Gastrocnemius medialis (tissue), 4 donors: ENCODE measurements at places on chromosomes 5 and 9. TPM values are rescaled to one million over a fixed set of nuclear protein-coding genes. Genes with fewer than 3 reads are reported as not detected.

DNA sequence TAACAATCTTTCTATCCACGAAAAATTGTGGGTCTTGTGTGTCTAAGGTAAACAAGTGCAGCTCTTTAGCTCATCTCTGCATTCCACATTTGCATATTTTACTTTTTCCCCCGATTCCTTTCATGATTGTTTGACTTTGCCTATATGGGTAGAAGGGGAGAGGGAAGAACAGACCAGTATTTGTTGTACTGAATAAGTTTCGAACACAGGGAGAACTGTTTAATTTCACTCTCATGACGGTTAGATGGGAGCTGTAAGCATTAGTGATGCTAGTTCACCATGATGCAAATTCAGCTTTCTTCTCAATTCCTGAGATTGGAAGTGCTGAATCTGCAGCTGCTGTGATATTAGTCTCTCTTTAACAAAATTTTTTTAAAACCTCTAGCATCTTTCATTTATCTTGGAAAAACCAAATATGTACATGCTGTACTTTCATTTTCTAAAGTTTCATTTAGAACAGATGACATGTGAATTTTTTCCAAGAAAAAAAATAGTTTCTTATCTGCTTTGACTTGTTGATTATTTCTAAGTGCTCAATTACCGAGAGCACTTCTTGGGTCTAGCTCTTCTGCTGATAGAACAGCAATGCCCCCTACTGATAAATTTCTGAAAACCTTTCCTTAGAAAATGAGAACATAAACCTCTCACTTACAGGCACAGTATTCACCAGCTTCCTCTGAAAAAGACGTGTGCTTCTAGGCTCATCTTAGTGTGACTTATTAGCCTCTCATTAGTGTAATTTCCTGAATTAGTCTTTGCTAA is 149.5 kb downstream of the BAAT start:
- no peaks in the 10 kb centered on the region for H3K36me3 ChIP-seq
- no peaks in the 10 kb centered on the region for H3K4me1 ChIP-seq
- no peaks in the 10 kb centered on the region for H3K27me3 ChIP-seq
- H3K4me3 ChIP-seq: no peak overlapping the region
- H3K27ac ChIP-seq: no peak overlapping the region

- no peaks in the 10 kb centered on the region for H3K27me3 ChIP-seq
- H3K27ac ChIP-seq: no peak overlapping the region
- H3K4me1 ChIP-seq: no peaks in the 10 kb centered on the region
- no peaks in the 10 kb centered on the region for H3K36me3 ChIP-seq
Observed at GRCh38 chr5:166058660-166059059, 2232.8 kb upstream of the WWC1 start.

GRCh38 chr9:134738869-134739659 is 97.5 kb downstream of the COL5A1 start:
- no peak overlapping the region for H3K27ac ChIP-seq
- peak; percentile 48 for DNase-seq
- H3K27me3 ChIP-seq: peaks cover 7% of the 10 kb centered on the region
- H3K4me3 ChIP-seq: no peak overlapping the region

- H3K36me3 ChIP-seq: no peaks in the 10 kb centered on the region
- no peak overlapping the region for H3K27ac ChIP-seq
- no peak for DNase-seq
- no peaks in the 10 kb centered on the region for H3K4me1 ChIP-seq
- no peak overlapping the region for H3K4me3 ChIP-seq
Observed at GRCh38 chr5:1769752-1770442, 29.7 kb downstream of the MRPL36 start.

DNA sequence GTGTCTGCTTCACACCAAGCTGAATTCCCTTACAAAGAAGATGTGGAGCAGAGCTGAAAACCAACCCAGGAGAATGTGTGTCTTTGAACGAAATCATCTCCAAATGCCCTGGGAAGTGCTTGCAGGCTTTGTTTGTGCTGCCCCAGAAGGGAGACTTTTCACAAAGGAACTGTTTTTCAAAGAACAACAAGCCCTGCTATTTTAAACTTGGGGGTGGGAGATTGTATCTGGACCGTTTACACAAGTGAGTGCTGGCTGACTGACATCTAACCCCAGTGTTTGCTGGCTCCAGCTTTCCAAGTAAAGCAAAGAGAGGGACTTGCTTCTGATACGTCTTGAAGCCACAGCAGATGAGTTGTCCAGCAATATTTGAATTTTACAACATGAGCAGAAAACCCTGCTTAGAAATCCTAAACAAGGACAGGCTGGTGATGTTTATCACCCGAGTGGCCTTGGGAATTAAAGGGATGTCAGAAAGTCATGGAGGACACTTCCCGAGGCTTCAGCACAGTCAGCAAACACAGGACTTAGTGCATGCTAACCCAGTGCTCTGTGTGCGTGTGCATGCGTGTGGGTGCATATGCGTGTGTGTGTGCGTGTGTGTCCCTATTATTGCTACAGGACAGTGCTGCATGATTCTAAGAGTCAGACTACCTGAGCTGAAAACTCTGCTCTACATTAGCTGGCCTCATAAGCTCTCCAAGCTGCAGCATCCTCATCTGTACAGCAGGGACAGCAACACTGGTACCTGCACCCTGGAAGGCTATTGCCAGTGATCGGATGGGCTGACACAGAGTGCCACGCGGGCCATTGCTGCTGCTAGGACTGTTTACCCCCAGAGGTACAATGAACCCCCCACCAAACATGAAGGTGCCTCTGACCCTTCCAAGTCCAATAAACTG is 1.4 kb downstream of the ADAMTS12 start:
- H3K4me3 ChIP-seq: no peak overlapping the region
- DNase-seq: no peak
- H3K27me3 ChIP-seq: peaks cover 22% of the 10 kb centered on the region
- H3K4me1 ChIP-seq: no peaks in the 10 kb centered on the region
- no peaks in the 10 kb centered on the region for H3K36me3 ChIP-seq
- no peak overlapping the region for H3K27ac ChIP-seq

DNA sequence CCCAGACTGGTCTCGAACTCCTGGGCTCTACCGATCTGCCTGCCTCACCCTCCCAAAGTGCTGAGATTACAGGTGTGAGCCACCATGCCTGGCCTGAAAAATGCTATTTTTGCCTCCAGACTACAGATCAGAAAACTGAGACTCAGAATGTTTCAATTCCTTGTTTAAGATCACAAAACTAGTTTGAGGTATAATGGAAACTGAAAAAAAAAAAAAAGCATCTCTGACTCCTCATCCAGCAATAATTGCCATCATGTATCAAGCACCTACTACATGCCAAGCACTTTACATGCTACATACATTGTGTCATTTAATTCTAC is 35.6 kb downstream of the PLAC8L1 start:
- peaks cover 9% of the 10 kb centered on the region for H3K4me1 ChIP-seq
- no peak for DNase-seq
- H3K27me3 ChIP-seq: no peaks in the 10 kb centered on the region
- H3K4me3 ChIP-seq: no peak overlapping the region
- no peak overlapping the region for H3K27ac ChIP-seq

- H3K27me3 ChIP-seq: no peaks in the 10 kb centered on the region
- H3K27ac ChIP-seq: no peak overlapping the region
- no peak overlapping the region for H3K4me3 ChIP-seq
Observed at GRCh38 chr5:179978792-179979191, 71.1 kb upstream of the TBC1D9B start.

- no peak for DNase-seq
- H3K27ac ChIP-seq: no peak overlapping the region
- H3K4me3 ChIP-seq: no peak overlapping the region
- no peaks in the 10 kb centered on the region for H3K4me1 ChIP-seq
- H3K36me3 ChIP-seq: no peaks in the 10 kb centered on the region
- no peaks in the 10 kb centered on the region for H3K27me3 ChIP-seq
Observed at GRCh38 chr5:31153521-31153920, 40.0 kb upstream of the CDH6 start.

GRCh38 chr9:131999692-132000551 is 79.7 kb downstream of the MED27 start:
- peaks cover 11% of the 10 kb centered on the region for H3K4me1 ChIP-seq
- no peaks in the 10 kb centered on the region for H3K36me3 ChIP-seq
- no peaks in the 10 kb centered on the region for H3K27me3 ChIP-seq

- H3K36me3 ChIP-seq: no peaks in the 10 kb centered on the region
- H3K27ac ChIP-seq: no peak overlapping the region
- DNase-seq: no peak
- H3K4me3 ChIP-seq: no peak overlapping the region
- H3K4me1 ChIP-seq: no peaks in the 10 kb centered on the region
Observed at GRCh38 chr9:84339962-84340361, 596 bp downstream of the SLC28A3 start.

GRCh38 chr5:177542816-177543465 is 11.4 kb downstream of the FAM193B start:
- no peak overlapping the region for H3K4me3 ChIP-seq
- peak overlapping the region; percentile 95 for H3K27ac ChIP-seq
- H3K36me3 ChIP-seq: no peaks in the 10 kb centered on the region
- peaks cover 86% of the 10 kb centered on the region for H3K4me1 ChIP-seq
- H3K27me3 ChIP-seq: no peaks in the 10 kb centered on the region
- no peak for DNase-seq

GRCh38 chr5:10699987-10700386 is 61.0 kb downstream of the DAP start:
- H3K4me1 ChIP-seq: peaks cover 2% of the 10 kb centered on the region
- no peaks in the 10 kb centered on the region for H3K27me3 ChIP-seq
- H3K27ac ChIP-seq: no peak overlapping the region
- no peak overlapping the region for H3K4me3 ChIP-seq

DNA sequence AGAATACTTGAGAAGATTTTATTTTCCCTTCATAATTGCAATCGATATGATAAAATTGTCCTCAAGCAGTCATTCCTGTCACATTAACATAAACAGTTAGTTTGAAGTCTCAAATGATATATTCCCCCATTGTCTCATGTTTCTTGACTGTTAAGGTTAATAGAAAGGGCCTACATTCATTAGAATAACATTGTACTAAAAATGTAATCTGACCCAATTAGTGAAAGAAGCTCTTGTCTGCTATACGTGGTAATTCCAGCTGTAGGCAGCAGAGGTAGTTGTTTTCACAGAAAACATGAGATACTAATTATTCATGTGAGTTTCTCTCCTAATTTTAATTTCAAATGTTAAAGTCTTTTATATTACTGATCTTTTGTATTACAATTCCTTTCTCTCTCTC is 25.9 kb upstream of the AP3B1 start:
- no peak overlapping the region for H3K4me3 ChIP-seq
- H3K36me3 ChIP-seq: no peaks in the 10 kb centered on the region
- H3K4me1 ChIP-seq: no peaks in the 10 kb centered on the region
- H3K27ac ChIP-seq: no peak overlapping the region

DNA sequence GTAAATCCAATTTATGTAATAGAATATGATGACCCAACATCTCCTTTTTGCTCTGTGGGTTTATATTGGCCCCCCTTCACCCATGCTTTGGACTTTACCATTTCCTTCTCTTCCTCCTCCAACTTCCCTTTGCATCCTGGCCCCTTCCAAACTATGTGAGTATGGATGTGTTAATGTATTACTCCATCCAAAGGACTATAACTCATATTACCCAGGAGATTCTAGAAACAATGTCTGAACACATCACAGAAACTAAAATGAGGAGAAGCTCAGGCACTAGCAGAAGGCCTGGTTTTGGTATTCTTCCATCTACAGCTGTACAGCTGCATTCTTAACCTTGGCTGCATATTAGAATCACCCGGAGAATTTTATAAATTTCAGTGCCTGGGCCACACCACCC is 110.7 kb downstream of the PDE4D start:
- no peak for DNase-seq
- H3K27me3 ChIP-seq: no peaks in the 10 kb centered on the region
- no peak overlapping the region for H3K27ac ChIP-seq
- H3K4me1 ChIP-seq: no peaks in the 10 kb centered on the region
- no peak overlapping the region for H3K4me3 ChIP-seq

DNA sequence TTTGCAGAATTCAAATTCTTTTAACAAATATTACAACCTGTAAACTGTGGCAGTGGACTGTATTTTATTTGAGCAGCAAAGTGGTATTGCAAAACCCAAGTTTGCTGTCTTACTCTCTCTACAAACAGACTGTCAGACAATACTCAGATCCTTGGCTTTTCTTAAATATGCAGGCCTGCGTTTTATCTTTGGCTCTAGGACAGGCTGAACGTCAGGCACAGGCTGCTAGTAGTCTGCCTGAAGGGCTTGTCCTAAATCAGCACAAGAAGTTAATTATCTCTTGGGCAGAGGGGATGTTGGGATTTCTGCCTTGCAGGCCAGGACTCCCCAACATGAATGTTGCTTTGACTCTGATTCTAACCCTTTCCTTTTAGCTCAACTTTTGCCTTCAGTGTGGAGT is 147.5 kb downstream of the SLIT3 start:
- H3K4me3 ChIP-seq: no peak overlapping the region
- H3K36me3 ChIP-seq: no peaks in the 10 kb centered on the region
- no peak overlapping the region for H3K27ac ChIP-seq
- no peak for DNase-seq
- no peaks in the 10 kb centered on the region for H3K27me3 ChIP-seq
- peaks cover 17% of the 10 kb centered on the region for H3K4me1 ChIP-seq

GRCh38 chr9:27655441-27655840 is 82.2 kb upstream of the C9orf72 start:
- H3K27ac ChIP-seq: no peak overlapping the region
- H3K36me3 ChIP-seq: no peaks in the 10 kb centered on the region
- no peak overlapping the region for H3K4me3 ChIP-seq
- H3K4me1 ChIP-seq: no peaks in the 10 kb centered on the region

- peaks cover 5% of the 10 kb centered on the region for H3K4me1 ChIP-seq
- H3K27me3 ChIP-seq: peaks cover 11% of the 10 kb centered on the region
- no peak overlapping the region for H3K4me3 ChIP-seq
- no peak overlapping the region for H3K27ac ChIP-seq
Observed at GRCh38 chr9:93061260-93061751, 2.8 kb downstream of the SUSD3 start.

GRCh38 chr9:85742597-85742936 is 813 bp upstream of the AGTPBP1 start:
- no peaks in the 10 kb centered on the region for H3K27me3 ChIP-seq
- H3K4me3 ChIP-seq: peak overlapping the region; percentile 76
- no peak for DNase-seq
- H3K27ac ChIP-seq: peak overlapping the region; percentile 87
- peaks cover 23% of the 10 kb centered on the region for H3K4me1 ChIP-seq

Gene CNTNAP3
- total RNA-seq: 0.47 TPM

Gene PROB1
- 72.1 TPM for total RNA-seq

Gene LHFPL2
- total RNA-seq: 3.4 TPM

Gene CYLC2
- not detected for total RNA-seq

Gene C9orf153
- not detected for total RNA-seq

Gene NPR3
- 4.9 TPM for total RNA-seq

Gene PLPP7
- 395 TPM for total RNA-seq

Gene GAS1
- 50.4 TPM for total RNA-seq

Gene SV2C
- not detected for total RNA-seq

Gene PCDHA11
- total RNA-seq: not detected

Gene PDE6A
- not detected for total RNA-seq

Gene WHRN
- total RNA-seq: 0.18 TPM

Gene ZNF782
- total RNA-seq: 5.2 TPM
